ENCODE measurements at places on chromosomes 4 and X.

GRCh38 chrX:152480269-152481212, 29.4 kb upstream of the GABRA3 start:
- DNase-seq: no peak

GRCh38 chr4:165844161-165844560, 28.9 kb upstream of the TLL1 start:
- DNase-seq: no peak

- DNase-seq: no peak
These were observed 63.8 kb downstream of the CORIN start for GRCh38 chr4:47774079-47774478.

- DNase-seq: no peak
These were observed 38.7 kb downstream of the NLGN3 start for GRCh38 chrX:71183341-71183740.

All from stimulated activated CD4-positive, alpha-beta T cell treated with anti-CD3 and anti-CD28 coated beads, Interleukin-4, amount 100 ng/mL, for 1 hour (primary cell).